ENCODE measurements at places on chromosomes 12 and 14.

- no peak for DNase-seq
Measured at GRCh38 chr12:68980476-68981212, 47.7 kb upstream of the CPM start.

DNA sequence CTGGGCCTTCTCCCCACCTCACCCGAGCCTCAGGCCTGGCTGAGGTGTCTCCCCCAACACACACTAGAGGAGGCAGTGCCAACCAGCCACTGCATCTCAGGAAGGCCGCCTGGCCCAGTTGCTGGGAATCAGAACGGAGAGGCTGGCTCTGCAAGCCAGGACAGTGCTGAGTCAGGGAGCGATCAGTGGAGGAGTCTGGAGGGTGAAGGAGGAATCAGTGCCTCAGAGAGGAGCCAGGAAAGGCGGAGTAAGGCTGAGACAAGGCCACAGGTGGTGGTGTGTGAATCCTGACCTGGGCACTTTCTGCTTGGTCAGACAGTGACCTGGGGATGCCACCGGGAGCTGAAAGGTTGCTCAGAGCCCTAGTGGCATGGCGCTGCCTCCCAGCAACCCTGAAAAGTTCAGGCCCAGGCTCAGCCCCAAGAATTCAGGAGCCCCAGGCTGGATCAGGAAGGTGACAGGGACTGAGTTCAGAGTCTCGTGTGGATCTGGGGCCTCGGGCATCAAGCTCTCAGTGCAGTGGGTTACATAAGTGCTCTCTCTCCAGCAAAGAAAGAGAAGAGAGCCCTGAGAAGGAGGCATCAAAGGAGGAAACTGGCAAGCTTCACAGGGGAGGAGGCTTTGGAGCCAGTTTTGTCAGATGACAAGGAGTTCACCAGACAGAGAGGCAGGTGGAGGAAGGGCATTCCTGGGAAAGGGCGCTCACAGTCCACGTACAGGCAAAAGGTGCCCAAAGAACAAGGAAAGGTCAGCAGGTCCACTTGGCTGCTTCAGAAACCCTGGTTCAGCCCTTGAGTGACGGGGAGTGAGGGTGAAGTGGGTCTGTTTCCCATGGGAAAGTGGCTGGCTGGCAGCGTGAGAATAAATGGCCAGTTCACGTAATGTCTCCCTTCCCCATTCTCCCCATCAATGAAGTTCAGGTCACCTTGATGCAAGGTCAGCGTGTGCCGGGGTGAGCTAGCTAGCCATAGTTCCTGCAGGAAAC lies 87.8 kb downstream of the ZFP36L1 start:
- peak; percentile 79 for DNase-seq

- no peak for DNase-seq
Measured at GRCh38 chr12:47973870-47974269, 10.5 kb downstream of the TMEM106C start.

DNA sequence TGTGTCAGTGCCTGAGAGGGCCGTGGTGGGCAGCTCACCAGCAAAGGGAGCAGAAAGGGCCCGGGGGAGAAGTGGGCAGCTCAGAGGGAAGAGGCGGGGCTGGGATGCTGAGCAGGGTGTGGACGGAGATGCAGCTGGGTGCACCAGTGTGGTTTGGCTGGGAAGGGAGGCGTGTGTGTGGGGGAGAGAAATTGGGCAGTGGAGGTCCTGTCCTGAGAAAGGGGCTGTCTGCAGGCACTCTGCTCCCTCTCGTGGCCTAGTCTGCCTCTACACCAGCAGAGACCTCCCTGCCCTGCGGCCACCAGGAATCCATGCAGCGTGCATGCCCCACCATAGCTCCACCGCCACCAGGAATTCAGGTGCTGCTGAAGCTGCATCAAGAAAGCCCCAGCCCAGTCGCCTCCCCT lies 6.4 kb downstream of the TMEM121 start:
- DNase-seq = no peak

DNA sequence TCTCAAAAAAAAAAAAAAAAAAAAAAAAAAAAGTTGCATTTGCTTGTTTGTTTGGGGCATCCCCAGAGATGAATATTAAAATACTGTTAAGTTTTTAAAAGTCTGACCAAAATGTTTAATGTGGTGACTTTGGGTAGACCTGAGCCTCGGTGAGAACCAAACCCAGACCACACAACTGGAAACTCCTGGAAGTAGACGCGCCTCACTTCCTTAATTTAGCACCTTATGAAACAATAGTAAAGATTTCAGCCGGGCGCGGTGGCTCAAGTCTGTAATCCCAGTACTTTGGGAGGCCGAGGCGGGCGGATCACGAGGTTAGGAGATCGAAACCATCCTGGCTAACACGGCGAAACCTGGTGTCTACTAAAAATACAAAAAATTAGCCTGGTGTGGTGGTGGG lies 9.3 kb downstream of the NFKBIA start:
- DNase-seq = no peak

DNA sequence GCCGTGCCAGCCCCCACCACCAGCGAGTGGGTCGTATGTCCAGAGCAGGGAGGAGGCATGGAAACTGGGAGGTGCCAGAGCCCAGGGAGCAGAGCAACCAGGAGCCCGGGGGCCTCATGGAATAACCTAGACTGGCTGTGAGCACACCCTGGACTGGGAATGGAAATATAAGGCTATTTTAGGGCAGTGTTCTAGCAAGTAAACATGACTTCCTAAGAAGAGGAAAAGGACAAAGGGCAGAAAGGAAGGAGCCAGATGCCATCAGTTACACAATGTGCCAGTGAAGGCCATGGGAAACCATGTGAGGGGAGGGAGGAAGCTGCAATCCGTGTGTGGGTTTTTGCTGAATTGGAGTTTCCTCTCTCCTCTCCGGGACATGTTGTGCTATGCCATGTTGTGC lies 18.7 kb upstream of the CPM start:
- DNase-seq = no peak

DNA sequence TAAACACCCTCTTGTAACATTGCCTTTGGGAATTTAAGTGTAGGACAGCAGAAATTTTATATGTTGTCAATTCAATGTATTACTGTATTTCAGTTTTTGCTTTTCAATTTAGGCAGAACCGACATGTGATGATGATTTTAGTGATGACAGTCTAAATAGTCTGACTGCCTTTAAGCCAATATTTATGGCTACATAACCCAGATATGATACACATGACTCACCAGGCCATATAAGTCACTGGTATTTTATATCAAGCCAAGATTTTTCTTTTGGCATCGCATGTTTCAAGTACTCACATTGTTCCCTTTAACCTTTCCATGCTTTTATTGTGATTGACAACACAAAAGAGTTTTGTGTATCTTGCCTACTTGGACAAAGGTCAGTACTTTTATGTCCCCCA lies 13.6 kb upstream of the PPM1A start:
- DNase-seq = no peak

GRCh38 chr12:107356266-107356936 lies 263.1 kb upstream of the CRY1 start:
- no peak for DNase-seq

DNA sequence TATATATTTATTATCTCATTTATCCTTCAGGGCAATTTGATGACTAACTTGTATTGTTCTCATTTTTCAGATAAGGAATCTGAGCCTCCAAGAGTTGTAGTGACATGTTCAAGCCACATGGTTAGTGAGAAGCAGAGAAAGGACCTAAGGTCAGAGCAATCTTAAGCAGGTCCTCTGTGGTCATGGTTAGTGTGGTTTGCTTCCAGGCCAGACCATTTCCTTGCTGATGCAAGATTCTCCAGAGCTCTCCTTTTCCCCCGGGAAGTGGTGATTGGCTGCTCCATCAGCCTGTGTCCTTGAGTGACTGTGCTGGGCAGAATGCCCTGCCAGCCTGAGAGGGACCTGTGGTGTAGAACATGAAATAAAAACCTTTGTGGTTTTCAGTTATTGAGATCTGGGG lies 141.3 kb downstream of the KTN1 start:
- no peak for DNase-seq

DNA sequence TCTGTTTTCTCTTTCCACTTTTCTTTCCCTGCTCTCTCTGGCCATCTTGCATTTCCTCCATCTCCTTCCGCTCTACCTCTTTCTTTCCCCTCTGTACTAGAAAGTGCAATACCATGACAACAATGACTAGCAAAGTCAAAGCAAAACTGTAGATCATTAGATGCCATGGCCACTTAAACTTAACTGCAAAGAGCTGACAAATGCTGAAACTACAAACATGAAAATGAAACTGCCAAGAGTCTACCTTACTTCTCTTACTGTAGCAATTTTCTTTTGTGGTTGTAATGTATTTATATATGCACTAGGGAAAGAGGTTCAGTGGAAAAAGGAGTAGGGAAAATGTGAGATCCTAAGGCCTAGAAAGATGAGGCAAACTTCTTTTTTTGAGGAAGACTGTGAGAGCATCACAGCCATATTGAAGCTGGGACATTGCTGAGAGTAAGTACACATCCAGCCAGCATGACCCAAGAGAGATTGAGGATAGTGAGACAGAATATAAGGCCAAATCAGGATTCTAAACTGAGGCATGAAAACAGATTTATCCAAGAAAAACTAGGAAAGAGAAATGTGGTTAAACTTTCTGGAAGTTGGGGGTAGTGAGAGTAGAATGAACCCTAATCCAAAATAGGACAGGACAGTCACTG lies 276.6 kb upstream of the NAV3 start:
- DNase-seq = no peak

DNA sequence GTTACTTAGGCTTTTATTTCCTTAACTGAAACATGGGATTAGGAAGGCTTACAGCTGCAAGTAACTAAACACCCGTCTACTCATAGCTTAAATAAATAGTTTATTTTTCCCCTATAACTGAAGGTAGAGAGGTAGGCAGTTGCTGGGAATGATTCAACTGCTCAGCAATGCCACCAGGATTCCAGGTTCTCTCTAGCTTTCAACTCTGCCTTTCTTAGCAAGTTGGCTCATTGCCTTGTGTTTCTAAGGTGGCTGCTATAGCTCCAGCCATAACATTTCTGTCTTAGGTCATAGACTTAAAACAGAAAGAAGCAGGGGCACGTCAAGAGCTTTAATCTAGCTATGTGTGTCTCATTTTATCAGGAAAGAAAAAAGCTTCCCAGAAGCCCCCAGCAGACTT lies 103.7 kb upstream of the MDM1 start:
- no peak for DNase-seq

DNA sequence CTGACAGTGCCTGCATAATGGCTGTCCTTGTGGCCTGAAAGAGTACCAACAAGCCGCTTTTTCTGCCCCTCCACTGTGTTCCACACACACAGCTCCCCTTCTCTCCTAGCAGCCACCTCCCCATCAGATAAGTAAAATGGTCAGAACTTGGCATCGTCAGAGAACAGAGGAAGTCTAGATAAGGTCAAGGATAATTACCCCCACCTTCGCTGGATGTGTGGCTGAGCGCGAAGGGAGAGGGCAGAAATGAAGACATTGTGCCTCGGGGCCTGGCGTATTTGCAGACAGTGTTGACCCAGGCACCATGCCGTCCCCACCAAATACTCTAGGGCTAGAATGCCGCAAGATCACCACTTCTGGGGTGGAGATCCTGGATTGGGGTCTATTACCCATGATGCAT lies 30.6 kb downstream of the FBXO21 start:
- peak; percentile 45 for DNase-seq

DNA sequence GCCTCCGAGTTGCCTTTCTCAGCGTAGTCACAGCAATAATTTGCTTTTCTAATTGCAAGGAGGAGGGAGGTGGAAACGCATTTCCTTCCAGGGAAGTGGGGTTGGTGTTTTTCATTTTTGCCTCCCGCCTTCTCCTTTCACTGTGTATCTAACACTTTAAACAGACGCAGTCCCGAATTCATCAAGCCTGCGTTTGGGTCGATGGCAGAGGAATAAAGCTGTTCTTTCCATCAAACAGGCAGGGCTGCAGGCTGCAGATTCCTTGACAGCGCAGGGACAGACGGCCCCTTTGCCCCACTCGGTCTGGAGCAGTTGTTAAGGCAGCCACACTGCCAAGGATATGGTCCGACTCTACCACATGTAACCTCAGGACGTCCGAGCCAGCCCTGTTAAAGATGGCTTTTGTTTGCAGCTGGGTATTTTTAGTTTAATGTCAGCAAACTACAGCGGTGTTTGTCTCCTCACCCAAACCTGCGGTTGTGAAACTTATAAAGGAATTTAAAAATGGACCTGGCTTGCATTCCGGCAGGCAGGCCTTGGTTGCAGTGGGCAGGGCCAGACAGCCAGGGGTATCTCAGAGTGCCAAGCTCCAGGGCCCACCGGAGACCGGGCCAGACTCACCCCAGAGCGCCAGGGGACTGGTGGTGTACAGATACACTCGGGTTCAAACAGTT lies 2.1 kb downstream of the CHST11 start:
- DNase-seq = no peak

DNA sequence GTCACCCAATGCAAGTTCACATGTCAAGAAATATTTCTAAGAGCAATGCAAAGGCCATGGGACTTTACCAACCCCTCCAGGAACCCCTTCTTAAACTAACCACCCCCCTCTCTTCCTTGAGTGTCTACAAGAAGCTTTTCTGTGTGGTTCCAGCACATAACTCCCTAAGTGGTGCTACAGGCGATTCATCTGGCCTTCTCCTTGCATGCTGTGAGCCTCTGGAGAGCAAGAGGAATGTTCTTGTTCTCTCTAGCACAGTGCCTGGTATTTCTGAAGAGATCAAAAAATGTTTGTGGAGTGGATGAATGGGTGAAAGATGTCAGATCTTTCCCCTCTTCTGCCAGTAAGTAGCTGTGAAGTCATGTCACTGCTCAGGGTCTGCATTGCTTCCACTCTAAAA lies 5.9 kb upstream of the RNASE12 start:
- no peak for DNase-seq

- DNase-seq = no peak
Measured at GRCh38 chr14:30957813-30958370, 67.6 kb upstream of the AP4S1 start.

DNA sequence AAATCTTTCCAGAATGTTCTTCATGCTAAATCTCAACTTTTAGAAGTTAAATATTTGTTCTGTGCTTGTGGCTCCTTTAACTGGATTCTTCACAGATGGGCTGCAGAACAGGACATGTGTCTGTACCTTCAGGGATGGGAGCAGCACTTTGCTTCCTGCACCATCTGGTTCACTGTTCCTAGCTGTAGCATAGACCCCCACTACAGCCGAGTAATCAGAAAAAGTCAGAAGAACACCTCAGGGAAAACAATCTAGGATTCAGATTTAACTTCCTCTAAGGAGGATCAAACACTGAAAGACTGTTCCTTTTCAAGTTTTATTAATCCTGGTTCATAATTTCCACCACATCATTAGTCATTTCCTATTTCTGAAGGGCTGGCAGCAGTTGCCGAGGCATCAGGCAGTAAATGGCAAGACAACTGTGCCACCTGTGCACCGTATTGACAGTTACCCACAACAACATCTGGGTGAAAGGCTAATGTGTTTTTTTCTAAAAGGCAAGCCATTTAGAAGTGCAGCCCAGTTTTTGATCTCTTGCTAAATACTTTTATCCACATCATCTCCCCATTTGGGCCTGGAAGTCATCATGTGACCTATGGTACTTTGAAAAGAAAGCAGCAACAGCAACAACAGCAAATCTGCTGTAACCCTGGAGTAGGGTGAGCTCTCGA lies 212.8 kb upstream of the BMP4 start:
- no peak for DNase-seq

DNA sequence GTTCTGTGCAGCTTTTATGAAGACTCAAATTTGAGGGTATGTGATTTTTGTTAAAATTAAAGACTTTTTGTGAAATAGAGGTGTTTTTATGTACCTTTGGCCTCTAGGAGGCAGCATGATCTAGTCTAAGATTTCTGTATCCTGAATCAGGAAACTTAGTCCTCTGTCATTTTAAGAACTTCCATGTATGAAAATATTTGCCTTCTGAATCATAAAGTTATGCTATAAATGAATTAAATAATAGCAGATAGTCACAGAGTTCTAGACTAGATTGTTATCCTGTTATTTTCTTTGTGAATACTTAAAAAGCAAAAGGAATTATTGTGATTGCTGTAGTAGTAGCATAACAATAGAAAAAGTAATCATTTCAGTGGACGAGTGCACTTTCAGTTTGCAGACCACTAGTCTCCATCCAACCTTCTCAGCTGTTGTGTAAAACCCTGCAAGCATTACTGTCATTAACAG lies 56.3 kb downstream of the FGD4 start:
- no peak for DNase-seq
